Amniotic stem cell (primary cell): ENCODE measurements at places on chromosomes 11 and 22.

DNA sequence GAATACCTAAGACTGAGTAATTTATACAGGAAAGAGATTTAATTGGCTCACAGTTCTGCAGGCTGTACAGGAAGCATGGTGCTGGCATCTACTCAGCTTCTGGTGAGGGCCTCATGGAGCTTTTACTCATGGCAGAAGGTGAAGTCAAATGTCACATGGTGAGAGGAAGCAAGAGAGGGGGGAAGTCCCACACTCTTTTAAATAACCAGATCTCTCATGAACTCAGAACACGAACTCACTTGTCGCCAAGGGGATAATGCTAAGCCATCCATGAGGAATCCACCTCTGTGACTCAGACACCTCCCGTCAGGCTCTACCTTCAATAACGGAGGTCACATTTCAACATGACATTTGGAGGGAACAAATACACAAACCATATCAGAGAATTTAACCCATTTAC is 42.2 kb downstream of the BIRC2 start:
- no peak for DNase-seq

DNA sequence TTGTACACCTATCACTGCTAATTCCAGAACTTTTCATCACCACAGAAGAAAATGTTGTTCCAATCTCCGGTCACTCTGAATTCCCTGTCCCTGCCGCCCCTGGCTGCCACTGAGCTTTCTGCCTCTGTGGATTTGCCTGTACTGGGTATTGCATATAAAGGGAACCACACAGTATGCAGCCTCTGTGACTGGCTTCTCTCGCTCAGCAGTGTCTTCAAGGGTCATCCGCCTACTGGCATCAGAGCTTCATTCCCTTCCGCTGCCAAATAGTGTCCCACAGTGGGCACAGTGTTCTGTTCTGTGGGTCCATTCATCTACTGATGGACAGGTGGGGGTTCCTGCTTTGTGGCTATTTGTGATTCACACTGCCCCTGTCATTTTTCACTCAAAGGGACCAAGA is 5.3 kb downstream of the DHCR7 start:
- no peak for DNase-seq

DNA sequence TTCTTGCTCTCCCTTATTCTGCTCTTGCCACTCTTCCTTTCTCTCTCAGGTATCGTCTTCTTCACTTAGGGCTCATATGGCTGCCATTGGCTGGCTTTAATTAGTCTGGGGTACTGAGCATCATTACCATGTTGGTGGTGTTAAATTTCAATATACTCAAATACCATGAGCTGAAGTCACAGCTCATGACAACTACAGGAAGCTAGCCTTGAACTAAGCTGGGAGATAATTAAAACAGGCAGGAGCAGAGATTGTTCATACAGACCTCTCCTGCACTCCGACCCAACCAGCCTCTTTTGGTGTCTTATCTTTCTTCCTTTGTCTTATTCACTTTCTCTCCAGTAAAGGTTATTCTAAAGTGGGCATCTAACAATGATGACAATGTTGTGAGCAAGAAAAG is 130.9 kb upstream of the BLID start:
- no peak for DNase-seq

GRCh38 chr22:49882519-49883293 is 29.1 kb downstream of the ZBED4 start:
- no peak for DNase-seq

DNA sequence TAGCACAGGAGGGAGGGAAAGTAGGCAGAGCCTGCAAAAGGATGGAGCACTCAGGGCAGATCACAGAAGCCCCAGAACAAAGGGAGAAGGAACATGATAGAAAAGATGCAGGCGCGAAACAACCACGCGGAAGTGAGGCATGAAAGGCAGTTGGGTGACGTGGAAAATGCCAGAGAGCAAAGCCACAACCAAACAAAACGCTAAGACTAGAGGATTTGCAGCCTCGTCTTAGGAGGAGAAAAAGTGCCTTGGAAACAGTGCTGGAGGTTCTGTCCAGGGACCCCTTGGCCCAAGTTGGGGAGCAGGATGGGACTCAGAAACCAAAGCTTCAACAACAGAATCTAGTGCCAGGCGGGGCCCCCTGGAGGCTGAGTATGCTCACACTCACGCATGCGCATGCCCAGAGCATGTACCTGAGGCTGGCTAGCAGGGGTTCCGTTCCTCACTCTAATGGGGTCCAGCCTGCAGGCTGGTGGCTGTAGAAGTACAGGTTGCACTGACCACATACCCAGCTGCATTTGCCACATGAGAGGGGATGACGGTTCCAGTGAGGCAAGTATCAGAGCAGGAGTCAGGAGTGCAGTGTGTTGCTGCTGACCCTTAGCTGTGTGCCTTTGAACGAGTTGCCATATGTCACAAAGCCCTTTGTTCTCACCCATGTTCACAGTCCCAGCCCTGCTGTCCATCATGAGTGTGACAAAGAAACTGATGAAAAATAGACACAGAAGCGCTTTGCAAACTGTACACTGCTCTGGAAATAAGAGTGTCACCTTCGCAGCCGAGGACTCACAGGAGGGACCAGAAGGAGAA is 568.6 kb upstream of the CADM1 start:
- DNase-seq: no peak

- DNase-seq: peak; percentile 13
Observed at GRCh38 chr11:106466521-106467080, 389.1 kb downstream of the AASDHPPT start.

DNA sequence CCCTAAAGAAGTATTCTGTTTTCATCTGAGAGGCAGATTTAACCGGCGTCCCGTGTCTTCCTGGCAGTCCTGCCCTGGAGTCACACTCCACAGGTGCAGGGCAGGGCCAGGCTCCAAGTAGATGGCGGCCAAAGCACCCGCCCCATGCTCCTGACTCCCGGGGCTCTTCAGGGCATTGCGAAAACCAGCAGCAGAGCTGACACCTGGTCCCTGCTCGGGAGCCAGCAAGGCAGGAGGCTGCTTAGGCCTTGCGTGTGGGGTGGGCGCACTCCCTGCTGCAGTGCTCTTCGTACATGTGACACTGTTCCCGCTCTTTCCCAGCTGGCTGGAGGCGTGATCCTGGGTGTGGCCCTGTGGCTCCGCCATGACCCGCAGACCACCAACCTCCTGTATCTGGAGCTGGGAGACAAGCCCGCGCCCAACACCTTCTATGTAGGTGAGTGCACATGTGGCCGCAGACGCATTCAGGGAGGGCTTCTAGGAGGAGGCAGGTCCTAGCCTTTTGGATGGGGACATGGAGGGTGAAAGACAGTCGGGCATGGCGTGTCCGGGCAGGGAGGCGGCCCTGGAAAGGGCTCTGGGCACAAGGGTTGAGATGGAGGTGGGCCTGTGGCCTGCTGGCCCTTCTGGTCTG is 10.3 kb upstream of the TSSC4 start:
- DNase-seq: no peak

- DNase-seq: no peak
Observed at GRCh38 chr22:38756711-38757463, 1.1 kb upstream of the SUN2 start.

DNA sequence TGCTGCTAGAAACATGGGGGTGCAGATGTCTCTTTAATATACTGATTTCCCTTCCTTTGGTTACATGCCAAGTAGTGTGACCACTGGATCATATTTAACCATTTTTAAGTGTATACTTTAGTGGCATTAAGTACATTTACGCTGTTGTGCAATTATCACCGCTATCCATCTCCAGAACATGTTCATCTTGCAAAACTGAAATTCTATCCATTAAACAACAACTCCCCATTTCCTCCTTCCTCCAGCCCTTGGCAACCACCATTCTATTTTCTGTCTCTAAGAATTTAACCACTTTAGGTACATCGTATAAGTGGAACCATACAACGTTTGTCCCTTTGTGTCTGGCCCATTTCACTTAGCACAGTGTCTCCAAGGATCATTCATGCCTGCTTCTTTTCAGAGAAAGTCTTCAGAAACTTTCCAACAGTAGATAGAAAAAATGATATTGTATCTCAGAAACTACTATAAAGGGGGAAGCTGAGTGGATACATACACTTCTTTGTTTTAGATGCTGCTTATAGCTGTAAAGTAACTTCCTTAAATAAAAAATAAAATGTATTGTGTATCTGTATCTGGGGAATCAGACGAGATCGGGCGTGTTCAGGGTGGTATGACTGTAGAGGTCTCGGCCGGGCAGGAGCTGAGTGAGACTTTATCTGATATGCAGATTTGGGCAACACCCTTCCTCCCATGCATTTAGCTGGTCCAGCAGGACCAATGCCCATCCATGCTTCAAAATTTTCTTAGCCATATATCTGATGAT is 44.6 kb upstream of the ZBED5 start:
- DNase-seq: no peak

DNA sequence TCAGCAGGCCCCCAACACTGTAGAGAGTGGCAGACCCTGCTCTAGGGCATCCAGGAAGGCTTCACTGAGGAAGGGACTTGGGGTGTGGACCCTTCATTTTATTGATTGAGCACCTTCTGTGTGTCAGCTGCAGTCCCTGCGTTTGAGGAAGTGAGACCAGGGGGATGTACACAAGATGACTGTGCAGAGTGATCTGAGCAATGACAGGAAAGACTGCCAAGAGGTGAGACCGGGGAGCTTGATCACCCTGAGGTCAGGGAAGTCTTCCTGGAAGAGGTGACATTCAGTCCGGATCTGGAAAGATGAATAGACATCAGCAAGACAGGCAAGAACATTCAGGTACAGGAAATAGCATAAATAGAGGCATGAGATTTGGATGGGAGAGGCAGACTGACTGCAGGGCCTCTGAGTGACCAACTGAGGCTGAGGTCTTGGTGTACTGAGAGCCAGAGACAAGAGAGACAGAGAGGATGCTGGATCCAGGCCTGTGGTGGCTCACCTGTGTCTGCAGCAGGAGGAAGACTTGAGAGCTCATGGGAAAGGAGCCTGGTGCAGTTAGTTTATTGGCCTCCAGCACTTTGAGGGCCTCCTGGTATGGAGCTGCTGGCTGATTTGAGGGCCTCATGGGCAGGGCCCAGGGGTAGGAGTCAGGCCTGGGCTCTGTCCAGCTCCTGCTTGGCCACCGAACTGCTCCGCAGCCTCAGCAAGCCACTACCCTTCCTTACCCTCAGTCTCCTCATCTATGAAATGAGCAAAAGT is 5.2 kb downstream of the DGAT2 start:
- no peak for DNase-seq

GRCh38 chr11:107040433-107041087 is 22.3 kb upstream of the GUCY1A2 start:
- no peak for DNase-seq

- DNase-seq: peak; percentile 63
Observed at GRCh38 chr11:117072517-117073461, 25.4 kb downstream of the SIK3 start.

- DNase-seq: peak; percentile 54
Observed at GRCh38 chr11:119196833-119197483, 9.2 kb upstream of the CBL start.

- no peak for DNase-seq
Observed at GRCh38 chr11:26073646-26074045, 258.3 kb upstream of the ANO3 start.

DNA sequence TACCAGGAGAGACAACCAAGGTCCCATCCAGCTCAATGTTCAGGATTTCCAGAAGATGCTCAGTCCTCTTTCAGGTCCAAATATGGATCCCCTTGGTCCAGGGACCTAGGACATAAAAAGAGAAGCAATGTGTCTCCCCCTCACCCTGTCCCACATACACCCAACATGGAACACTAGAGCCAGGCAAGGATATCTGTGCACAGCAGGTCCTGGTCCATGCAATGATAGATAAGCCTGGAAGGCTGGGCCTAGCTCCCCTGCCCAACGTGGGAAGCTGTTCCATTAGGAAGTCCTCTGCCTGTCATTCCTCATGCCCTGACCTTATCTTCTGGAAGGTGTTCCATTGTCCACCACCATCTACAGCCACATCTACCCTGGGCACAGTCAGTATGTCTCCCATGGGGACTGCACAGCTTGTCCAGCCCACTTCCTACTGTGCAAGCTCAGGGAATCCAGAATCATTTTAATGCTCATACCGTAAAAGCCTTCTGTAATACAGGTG is 1434.8 kb downstream of the TBC1D22A start:
- DNase-seq: no peak

- DNase-seq: no peak
Observed at GRCh38 chr11:78189174-78189724, 530 bp downstream of the USP35 start.

DNA sequence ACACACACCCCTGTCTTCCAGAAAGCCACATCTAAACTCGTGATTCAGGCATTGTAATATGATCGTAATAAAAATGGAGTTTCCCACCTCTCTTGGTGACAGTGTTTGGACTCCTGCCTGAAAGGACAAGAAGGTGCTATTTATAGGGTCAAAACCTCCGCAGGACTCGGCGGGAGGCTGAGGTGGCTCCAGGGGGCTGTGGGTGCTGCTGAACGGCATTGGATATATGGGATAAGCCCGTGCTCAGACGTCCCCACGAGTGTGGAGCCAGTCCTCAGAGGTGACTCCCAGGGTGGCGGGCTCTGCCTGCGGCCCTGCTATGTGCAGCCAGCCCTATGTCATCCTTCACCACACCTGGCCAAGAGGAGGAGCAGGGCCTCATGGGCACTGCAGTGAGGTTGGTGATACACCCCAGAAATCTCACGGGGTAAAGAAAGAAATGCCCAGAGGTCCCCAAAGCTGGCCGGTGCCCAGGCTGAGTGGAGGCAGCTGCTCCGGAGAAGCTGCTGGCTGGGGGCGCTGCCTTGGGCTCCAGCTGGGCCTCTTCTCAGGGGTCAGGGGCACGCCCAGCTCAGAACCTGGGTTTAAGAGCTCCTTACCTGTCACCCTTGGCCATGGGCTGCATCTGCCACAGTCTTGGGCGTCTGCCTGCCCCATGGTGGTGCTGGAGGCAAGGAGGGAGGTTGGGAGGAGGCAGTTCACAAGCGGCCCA is 5.1 kb upstream of the OSBPL5 start:
- DNase-seq: no peak
